ENCODE measurements at places on chromosomes 7 and 10.

DNA sequence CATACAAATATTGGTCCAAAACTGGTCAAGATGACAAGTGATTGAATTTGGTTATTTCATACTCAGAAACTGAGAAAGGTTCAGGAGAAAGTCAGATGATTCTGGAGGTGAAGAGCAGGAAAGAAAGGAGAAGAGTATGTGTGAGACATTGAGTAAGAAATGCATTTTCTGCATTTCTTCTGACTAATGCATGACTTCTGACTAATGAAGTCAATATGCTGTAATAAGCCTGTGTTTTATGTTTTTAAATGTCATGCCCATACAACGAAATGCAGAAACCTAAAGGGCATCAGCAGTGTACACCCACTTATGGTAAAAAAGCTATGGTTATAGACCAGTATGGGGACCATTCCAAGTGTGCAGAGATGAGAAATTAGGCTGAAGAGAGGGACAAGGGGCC is 1227.8 kb upstream of the SORCS1 start:
- no peak for DNase-seq

- peak; percentile 29 for DNase-seq
Observed at GRCh38 chr10:114009281-114009996, 34.2 kb upstream of the ADRB1 start.

GRCh38 chr10:84392181-84392580 is 63.8 kb downstream of the CCSER2 start:
- no peak for DNase-seq

GRCh38 chr10:122152544-122152943 is 118.6 kb upstream of the BTBD16 start:
- DNase-seq: no peak

DNA sequence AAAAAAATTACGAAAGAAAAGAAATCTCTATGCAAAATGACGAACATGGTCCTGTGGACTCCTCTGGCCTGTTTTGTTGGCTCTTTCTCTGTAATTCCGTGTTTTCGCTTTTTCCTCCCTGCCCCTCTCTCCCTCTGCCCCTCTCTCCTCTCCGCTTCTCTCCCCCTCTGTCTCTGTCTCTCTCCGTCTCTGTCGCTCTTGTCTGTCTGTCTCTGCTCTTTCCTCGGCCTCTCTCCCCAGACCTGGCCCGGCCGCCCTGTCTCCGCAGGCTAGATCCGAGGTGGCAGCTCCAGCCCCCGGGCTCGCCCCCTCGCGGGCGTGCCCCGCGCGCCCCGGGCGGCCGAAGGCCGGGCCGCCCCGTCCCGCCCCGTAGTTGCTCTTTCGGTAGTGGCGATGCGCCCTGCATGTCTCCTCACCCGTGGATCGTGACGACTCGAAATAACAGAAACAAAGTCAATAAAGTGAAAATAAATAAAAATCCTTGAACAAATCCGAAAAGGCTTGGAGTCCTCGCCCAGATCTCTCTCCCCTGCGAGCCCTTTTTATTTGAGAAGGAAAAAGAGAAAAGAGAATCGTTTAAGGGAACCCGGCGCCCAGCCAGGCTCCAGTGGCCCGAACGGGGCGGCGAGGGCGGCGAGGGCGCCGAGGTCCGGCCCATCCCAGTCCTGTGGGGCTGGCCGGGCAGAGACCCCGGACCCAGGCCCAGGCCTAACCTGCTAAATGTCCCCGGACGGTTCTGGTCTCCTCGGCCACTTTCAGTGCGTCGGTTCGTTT is 83.5 kb upstream of the SLF2 start:
- DNase-seq: no peak

GRCh38 chr7:159144758-159145489 is at the start of gene VIPR2:
TSS of gene VIPR2 (minus strand) at chr7:159144867. CDS start at chr7:159144771, 96 bp downstream.
- no peak for DNase-seq

- no peak for DNase-seq
Observed at GRCh38 chr10:78215645-78216044, 182.0 kb downstream of the RPS24 start.

- DNase-seq: no peak
Observed at GRCh38 chr7:134376693-134377092, 60.0 kb upstream of the SLC35B4 start.

DNA sequence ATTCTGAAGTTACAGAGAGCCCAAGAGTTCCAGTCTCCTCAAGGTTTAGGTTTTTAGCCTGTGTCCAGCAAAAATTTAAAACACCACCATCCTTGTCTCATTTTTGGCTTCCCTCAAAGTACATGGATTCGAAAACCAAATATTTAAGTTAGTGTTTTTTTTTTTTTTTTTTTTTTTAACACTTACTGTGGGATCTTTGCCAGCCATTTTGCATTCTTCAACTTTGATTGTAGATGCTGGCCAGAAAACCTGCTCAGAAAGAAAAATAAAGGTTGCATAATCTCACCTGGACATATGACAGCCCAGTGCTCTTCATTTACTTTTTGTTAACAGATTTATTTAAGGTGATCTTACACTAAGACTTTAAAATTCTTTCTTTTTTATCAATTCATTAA is 91.6 kb downstream of the SEMA3C start:
- DNase-seq: no peak

DNA sequence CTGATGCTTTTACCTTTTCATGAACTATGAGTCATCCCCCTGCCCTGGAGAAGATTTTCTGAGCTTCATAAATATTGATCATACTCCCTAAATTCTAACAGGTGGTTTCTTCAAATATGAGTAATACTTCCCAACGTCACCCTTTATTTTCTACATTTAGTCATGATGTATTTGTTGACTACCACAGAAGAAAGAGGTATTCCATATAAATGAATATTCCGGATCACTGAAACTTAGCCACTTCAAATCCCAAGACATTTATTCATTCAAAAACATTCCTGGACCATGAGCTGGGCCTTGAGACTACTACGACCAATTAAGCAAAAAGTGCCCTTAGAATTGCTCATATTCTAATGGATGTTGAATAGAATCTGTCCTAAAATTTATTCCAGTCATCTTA is 395.8 kb upstream of the NPVF start:
- peak; percentile 52 for DNase-seq

DNA sequence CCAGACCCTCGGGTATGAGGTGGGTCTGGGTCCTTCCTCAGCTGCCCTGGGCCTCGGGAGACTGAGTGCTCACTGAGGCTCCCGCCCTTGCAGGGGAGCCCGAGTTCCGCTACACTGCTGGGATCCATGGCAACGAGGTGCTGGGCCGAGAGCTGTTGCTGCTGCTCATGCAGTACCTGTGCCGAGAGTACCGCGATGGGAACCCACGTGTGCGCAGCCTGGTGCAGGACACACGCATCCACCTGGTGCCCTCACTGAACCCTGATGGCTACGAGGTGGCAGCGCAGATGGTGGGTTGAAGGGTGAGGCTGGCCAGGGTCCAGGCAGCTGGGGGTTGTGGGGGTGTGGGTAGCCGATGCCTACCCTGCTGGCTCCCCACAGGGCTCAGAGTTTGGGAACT is 7.6 kb downstream of the AEBP1 start:
- no peak for DNase-seq

- no peak for DNase-seq
Observed at GRCh38 chr7:134723892-134724291, 55.5 kb upstream of the CALD1 start.

GRCh38 chr10:30987463-30987862 is 44.2 kb downstream of the ZNF438 start:
- no peak for DNase-seq

DNA sequence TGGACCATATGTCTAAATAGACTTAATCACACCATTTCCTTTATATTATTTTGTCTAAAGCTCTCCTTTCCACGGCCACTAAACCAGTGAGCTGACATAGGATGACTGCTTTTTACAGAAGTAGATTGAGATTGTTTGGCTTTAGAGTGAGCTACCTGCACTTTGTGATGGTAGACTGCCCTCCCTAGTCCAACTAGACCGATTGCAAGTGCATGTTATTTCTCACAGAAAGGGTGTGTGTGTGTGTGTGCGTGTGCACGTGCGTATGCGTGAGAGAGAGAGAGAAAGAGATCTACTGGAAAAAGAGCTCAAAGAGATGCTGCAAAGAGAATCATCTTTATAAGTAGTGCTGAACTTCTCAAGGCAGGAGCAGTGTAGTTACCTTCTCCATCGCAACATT is 60.7 kb downstream of the VCL start:
- DNase-seq: no peak

DNA sequence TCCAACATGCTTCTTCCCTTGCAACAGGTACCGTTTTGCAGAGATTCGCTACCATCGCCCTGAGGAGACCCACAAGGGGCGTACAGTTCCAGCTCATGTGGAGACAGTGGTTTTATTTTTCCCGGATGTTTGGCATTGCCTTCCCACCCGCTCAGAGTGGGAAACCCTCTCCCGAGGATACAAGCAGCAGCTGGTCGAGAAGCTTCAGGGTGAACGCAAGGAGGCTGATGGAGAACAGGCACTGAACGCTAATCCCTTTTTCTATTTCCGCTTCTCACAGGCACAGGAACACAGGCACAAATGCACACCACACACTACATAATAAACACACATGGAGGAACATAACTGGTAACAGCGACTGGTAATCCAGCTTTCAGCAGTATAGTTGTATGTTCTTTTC is 35.2 kb downstream of the CCAR1 start:
- DNase-seq: no peak

DNA sequence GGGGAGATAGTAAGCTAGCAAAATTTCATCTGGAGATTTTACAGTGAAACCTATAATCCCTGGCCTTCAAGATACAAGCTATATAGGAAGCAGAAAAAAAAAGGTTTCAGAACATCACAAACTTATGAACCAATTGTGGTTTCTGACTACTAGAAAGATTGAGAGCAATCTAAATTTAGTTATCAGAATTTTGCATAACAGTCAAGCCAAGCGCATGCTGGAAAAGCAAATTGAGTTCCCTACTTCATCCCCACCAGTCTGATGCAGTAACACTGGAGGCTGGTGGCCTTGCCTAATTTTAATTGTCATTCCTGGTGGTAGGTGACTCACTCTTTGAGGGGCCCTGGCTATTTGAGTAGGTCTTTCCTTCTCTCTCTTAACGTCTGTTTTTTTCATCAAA is 46.3 kb upstream of the ELMO1 start:
- DNase-seq: no peak

GRCh38 chr7:50206453-50207250 is 97.9 kb upstream of the IKZF1 start:
- no peak for DNase-seq

GRCh38 chr7:94045581-94045980 is 41.4 kb upstream of the BET1 start:
- DNase-seq: no peak

GRCh38 chr10:86367152-86367951 is 757 bp upstream of the GRID1 start:
- no peak for DNase-seq

DNA sequence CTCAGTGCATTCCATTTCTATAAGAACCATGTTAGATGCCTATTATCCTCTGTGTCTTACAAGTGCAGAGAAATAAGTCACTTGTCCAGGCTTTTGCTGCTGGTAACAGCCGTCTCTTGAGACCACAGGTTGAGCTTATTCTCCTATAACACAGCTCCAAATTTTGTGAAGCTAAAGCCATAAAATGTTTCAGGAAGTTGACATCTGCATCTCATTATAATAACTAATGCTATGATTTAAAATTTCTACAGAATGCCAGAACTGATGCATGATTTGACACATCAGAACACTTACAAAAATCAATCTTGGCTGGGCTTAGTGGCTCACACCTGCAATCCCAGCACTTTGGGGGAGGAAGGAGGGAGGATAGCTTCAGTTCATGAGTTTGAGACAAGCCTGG is 986.9 kb downstream of the TYW1 start:
- no peak for DNase-seq

- DNase-seq: peak; percentile 36
Observed at GRCh38 chr7:75962607-75963380, 31.6 kb downstream of the TMEM120A start.

DNA sequence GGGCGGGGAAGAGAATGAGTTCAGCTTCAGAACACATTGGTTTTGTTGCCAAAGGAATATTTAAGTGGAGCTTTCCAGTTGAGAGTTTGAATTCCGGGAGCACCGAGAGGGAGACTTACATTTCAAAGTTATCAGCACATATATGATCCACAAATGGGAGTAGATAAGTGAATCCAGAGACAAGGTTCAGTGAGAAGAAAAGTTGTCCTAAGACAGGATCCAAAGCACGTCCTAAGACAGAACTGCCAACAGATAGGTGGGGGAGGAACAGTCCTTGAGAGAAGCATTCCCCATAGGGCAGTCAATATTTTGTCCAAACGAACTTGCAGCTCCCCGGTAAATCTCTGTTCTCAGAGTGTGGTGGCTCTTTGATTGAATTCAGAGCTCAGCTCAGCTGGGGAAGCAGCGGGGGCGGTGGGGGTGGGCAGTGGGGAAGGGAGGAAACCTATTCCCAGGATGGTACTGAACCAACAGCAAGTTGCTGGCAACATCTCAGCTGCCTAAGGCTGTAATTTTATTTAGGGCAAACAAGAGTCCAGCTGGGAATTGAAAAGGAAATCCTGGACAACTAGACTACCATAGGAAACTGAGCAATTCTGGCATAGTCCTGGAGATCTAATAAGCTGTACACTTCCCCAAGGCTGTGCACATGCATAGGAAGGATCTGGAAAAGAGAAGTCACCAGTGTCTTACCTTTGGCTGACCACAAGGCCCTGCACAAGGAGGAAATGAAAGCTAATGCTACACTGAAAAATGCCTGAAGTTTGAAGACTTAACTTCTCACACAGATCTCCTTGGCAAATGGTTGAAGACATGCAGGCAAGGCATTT is 94.2 kb upstream of the CXCL12 start:
- no peak for DNase-seq

- DNase-seq: no peak
Observed at GRCh38 chr10:127952575-127952869, 45.6 kb downstream of the PTPRE start.

DNA sequence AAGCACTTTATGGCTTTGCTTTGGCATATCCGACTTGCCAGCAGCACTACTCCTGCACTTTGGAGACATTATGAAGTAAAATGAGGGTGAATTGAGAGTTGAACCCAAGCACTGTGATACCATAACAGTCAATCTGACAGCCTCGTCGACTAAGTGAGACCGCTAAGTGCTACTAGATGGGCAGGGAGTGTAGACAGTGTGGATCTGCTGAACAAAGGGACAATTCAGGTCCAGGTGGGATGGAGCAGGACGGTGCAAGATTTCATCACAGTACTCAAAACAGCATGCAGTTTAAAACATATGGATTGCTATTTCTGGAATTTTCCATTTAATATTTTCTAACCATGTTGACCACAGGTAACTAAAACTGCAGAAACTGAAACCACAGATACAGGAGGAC is 20.8 kb upstream of the PRTFDC1 start:
- no peak for DNase-seq

GRCh38 chr10:5252177-5253037 is 55.8 kb downstream of the AKR1C4 start:
- DNase-seq: no peak

GRCh38 chr10:124733571-124734245 is 10.5 kb downstream of the FAM53B start:
- DNase-seq: no peak
